ENCODE measurements at places on chromosomes 11 and 22. TPM values are rescaled to one million over a fixed set of nuclear protein-coding genes. Genes with fewer than 3 reads are reported as not detected.
A peak's percentile ranks its signal among the peaks of the same experiment; 100 is the strongest.

GRCh38 chr11:11419747-11420146 is 66.7 kb upstream of the CSNK2A3 start:
- H3K4me1 ChIP-seq = peaks cover 55% of the 10 kb centered on the region
- no peaks in the 10 kb centered on the region for H3K27me3 ChIP-seq
- H3K36me3 ChIP-seq = no peaks in the 10 kb centered on the region
- DNase-seq = no peak
- H3K4me3 ChIP-seq = no peak overlapping the region

The MS4A10 gene
- not detected for polyA plus RNA-seq

GRCh38 chr11:62881579-62882430 is 1.1 kb downstream of the SLC3A2 start:
- H3K36me3 ChIP-seq = peaks cover 37% of the 10 kb centered on the region
- H3K4me1 ChIP-seq = peaks cover 46% of the 10 kb centered on the region
- peak overlapping the region; percentile 84 for H3K4me3 ChIP-seq
- peak overlapping the region; percentile 97 for H3K27ac ChIP-seq
- DNase-seq = peak; percentile 99

DNA sequence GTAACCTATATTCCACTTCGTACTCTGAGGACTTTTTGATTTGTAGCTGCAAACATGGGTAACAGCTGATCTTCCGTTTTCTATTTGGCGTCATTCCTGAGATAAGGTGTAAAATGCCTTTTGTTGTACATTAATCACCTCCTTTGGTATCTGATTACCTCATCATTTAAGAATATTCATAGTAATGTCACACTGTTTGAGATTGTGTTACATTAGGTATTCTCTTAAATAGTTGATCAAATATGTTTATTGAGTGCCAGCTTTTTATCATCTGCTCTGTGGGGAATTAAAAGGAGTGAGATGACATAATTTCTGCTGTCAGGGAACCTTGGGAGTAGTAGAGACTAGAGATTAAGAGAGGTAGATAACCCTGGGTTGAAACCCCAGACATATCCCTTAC is 5.9 kb downstream of the NCAM1 start:
- H3K27ac ChIP-seq = no peak overlapping the region
- H3K4me1 ChIP-seq = peaks cover 24% of the 10 kb centered on the region
- H3K36me3 ChIP-seq = no peaks in the 10 kb centered on the region
- peaks cover 8% of the 10 kb centered on the region for H3K27me3 ChIP-seq
- no peak for DNase-seq
- H3K4me3 ChIP-seq = no peak overlapping the region

The UPB1 gene
- polyA plus RNA-seq = 0.28 TPM

GRCh38 chr11:78379039-78379670 is 38.5 kb downstream of the GAB2 start:
- H3K27ac ChIP-seq = no peak overlapping the region
- DNase-seq = no peak
- H3K27me3 ChIP-seq = no peaks in the 10 kb centered on the region
- no peak overlapping the region for H3K4me3 ChIP-seq

The DDTL gene
- 1.2 TPM for polyA plus RNA-seq

- H3K27me3 ChIP-seq = no peaks in the 10 kb centered on the region
- peaks cover 38% of the 10 kb centered on the region for H3K36me3 ChIP-seq
- DNase-seq = no peak
- no peaks in the 10 kb centered on the region for H3K4me1 ChIP-seq
- H3K4me3 ChIP-seq = no peak overlapping the region
Observed at GRCh38 chr11:13391217-13391616, 71.8 kb downstream of the BTBD10 start.

GRCh38 chr22:47872761-47873535 is 1110.5 kb downstream of the TBC1D22A start:
- H3K4me1 ChIP-seq = no peaks in the 10 kb centered on the region
- no peak for DNase-seq
- no peaks in the 10 kb centered on the region for H3K36me3 ChIP-seq
- no peak overlapping the region for H3K27ac ChIP-seq

The ANKRD42 gene
- polyA plus RNA-seq = 5.4 TPM

DNA sequence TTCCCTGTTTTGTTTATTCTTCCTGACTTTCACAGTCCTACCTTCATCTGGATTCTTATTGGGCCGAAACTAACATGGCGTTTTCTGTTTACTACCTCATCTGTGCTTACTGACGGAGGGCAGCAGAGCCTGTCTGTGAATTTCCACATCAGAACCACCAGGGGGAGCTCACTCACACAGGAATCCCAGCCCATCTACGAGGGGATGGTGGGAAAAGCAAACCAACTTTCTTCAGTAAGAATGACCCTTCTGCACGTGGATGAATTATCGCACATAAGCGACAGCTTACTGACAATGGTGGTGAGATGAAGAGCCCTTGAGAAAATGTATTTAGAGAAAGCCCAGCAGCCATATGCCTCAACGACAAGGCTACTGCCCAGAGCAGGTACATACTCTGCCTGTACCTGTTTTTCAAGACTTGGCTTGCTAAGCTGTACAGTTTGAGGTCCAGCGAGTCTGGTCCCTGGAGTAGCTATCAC is 42.5 kb downstream of the LARGE2 start:
- peaks cover 18% of the 10 kb centered on the region for H3K36me3 ChIP-seq
- H3K4me1 ChIP-seq = no peaks in the 10 kb centered on the region
- peak; percentile 82 for DNase-seq
- H3K27ac ChIP-seq = peak overlapping the region; percentile 31

DNA sequence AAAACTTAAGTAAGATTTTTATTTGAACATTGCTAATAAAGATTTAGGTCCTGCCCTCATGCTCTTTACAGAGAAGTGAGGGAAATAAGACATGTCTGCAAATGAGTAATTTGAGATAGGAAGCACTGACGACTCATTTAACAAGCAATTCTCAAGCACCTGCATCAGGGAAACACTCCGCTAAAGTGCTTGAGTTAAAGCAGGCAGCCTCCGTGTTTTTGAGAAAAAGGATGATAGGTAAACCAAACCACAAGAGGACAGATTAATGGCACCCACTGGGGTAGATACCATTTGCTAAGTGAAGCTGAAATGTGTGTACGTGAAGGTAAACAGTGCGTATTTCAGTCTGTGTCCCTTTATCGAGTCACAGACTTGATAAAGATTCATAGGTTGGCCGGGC is 184.6 kb upstream of the CARD18 start:
- no peaks in the 10 kb centered on the region for H3K4me1 ChIP-seq
- no peak overlapping the region for H3K4me3 ChIP-seq
- H3K27ac ChIP-seq = no peak overlapping the region
- H3K36me3 ChIP-seq = no peaks in the 10 kb centered on the region
- DNase-seq = no peak

DNA sequence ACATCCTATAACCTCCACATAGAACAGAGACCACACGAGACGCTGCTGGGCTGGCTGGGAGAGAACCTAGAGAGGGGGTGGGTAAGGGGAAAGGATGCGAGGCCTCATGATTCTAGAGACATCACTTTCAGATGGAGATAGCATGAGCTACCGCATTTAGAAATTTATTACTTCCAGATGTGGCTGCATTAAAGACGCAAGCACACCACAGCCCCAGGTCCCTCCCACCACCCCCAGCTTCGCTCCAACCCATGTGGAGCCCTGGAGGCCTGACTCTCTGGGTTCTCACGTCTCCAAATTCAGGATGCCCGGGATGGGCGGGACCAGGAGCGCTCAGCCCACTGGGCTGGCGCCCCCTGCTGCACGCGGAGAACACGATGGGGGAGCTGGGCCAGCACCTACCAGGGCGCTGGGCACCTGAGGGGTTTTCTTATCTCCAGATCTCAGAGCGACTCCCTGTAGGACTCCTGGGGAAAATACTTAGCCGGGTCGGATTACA is 13.6 kb downstream of the MRPL21 start:
- no peaks in the 10 kb centered on the region for H3K27me3 ChIP-seq
- peak overlapping the region; percentile 65 for H3K27ac ChIP-seq
- peak; percentile 78 for DNase-seq
- peaks cover 46% of the 10 kb centered on the region for H3K36me3 ChIP-seq
- no peak overlapping the region for H3K4me3 ChIP-seq

DNA sequence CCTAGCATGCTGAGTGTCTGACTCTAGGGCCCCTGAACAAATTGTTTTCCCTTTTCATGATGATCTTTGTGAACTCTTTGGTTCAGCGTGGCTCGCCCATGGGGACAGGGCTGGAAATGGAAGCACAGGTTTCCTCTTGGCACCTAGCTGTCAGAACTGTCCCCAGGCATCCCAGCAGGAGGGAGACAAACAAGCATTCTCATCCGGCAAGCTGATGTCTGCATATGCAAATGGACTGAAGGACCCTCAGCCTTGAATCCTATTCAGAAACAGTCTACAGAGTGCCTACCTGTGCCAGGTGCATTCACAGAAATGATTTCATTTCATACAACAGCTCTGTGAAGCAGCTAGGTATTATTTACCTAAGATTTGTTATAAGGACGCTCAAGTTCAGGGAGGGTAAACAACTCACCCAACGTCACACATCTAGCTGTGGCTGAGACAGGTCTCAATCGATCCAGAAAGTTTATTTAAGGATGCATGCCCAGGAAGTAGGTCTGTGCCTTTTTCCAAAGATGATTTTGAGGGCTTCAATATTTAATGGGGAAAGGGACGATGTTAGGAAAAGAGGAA is 176.4 kb downstream of the KIRREL3 start:
- H3K27ac ChIP-seq = no peak overlapping the region
- DNase-seq = no peak
- H3K36me3 ChIP-seq = no peaks in the 10 kb centered on the region
- no peaks in the 10 kb centered on the region for H3K4me1 ChIP-seq
- no peaks in the 10 kb centered on the region for H3K27me3 ChIP-seq
- no peak overlapping the region for H3K4me3 ChIP-seq

- no peaks in the 10 kb centered on the region for H3K27me3 ChIP-seq
- no peak for DNase-seq
- no peaks in the 10 kb centered on the region for H3K36me3 ChIP-seq
- peak overlapping the region; percentile 16 for H3K27ac ChIP-seq
Observed at GRCh38 chr22:24466716-24467328, 28.3 kb upstream of the UPB1 start.

DNA sequence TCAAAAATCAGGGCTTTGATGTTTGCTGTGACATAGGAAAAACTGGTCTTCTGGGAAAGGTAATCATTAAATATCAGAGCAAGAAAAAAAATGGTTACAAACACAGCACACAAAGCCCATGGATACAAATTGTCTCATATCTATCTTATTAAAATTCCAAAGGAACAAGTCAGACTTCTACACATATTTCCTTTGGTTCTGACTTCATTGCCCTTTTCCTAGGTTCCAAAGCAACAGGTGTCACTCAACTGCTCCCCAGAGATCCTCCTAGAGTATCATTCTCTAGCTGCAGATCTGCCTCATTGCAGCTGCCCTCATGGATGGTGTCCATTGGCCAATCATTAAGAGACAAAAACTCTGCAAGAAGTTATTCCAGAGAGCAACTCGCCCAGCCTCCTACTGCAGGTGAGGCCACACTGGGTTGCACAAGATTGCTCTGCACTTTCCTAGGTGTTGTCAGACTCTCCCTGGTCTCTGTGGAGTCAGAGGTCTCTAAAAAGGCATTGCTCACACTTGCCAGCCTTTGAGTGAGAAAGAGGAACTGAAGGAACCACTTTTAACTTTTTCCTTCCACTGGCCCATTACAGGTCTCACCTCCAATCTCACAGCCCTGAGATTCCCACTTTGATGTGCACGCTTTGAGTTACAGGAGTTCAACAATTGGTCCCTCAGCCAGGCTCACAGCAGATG is 5.7 kb downstream of the DRICH1 start:
- H3K4me3 ChIP-seq = no peak overlapping the region
- peaks cover 4% of the 10 kb centered on the region for H3K36me3 ChIP-seq
- H3K4me1 ChIP-seq = no peaks in the 10 kb centered on the region

GRCh38 chr11:129145276-129145675 is 46.8 kb downstream of the ARHGAP32 start:
- no peaks in the 10 kb centered on the region for H3K27me3 ChIP-seq
- no peaks in the 10 kb centered on the region for H3K36me3 ChIP-seq
- H3K27ac ChIP-seq = no peak overlapping the region
- DNase-seq = no peak

DNA sequence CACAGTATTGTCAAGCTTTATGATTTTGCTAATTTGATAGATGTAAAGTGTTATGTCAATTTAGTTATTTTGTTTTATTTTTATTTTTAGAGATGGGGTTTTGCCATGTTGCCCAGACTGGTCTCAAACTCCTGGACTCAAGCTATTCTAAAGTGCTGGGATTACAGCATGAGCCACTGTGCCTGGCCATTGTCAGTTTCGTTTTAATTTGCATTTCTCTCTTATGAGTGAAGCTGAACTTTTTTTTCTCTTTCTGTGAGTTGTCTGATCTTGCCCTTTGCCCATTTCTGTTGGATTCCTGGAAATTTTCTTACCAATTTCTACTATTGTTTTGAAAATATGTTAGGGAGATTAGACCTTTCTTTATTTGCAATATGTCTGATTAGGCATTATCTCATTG is 15.5 kb downstream of the NEU3 start:
- no peak overlapping the region for H3K27ac ChIP-seq
- H3K4me1 ChIP-seq = no peaks in the 10 kb centered on the region
- DNase-seq = no peak
- peaks cover 4% of the 10 kb centered on the region for H3K36me3 ChIP-seq
- H3K27me3 ChIP-seq = no peaks in the 10 kb centered on the region

DNA sequence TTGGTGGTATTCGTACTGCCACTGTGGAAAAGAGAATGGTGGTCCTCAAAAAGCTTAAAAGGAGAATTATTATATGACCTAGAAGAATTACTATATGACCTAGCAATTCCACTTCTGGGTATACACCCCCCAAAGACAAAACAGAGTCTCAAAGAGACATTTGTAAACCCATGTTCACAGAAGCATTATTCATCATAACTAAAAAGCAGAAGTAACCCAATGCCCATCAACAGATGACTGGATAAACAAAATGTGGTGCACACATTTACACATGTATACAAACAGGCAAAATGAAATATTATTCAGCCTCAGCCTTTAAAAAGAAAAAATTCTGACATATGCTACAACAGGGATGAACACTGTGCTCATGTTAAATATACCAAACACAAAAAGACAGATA is 89.4 kb downstream of the ARHGAP32 start:
- no peaks in the 10 kb centered on the region for H3K4me1 ChIP-seq
- H3K36me3 ChIP-seq = no peaks in the 10 kb centered on the region
- no peak for DNase-seq
- H3K27me3 ChIP-seq = no peaks in the 10 kb centered on the region
- H3K27ac ChIP-seq = no peak overlapping the region

The PLAAT5 gene
- not detected for polyA plus RNA-seq

- DNase-seq = no peak
- no peak overlapping the region for H3K27ac ChIP-seq
- H3K4me3 ChIP-seq = no peak overlapping the region
- no peaks in the 10 kb centered on the region for H3K27me3 ChIP-seq
- H3K36me3 ChIP-seq = no peaks in the 10 kb centered on the region
- no peaks in the 10 kb centered on the region for H3K4me1 ChIP-seq
Observed at GRCh38 chr22:37043209-37043827, 8.2 kb upstream of the KCTD17 start.
